ENCODE measurements at places on chromosomes 3 and 15.

GRCh38 chr15:77642793-77643430, 10.2 kb upstream of the LINGO1 start:
- no peak for DNase-seq

- DNase-seq: no peak
Measured at GRCh38 chr15:70722266-70723121, 40.9 kb downstream of the UACA start.

DNA sequence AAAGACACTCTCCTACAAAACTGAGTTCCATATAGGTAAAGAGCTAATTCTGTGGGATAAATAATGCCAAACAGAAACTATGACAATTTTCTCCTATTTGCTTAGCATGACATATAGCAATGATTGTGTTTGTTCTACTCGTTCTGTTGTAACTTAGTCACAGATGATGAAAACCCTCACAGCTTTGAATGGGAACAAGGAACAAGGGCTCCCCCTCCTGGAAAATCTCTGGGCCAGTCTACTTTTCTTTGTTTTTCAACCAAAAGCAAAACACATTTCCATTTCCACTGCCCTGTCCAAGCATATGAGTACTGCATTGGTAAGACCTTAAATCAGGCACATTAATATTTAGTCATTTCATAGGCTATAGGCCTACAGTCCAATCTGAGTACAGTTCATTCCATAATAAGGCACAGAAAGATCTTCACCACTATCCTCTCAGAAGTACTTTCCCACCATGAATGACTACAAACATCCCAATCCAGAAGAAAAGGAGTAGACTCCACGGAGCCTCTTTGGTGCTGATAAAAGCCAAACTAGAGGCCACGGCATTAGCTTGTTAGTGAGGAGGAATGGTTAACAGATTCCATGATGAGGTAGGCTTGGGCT, 67.1 kb downstream of the ATP8B4 start:
- DNase-seq: no peak

GRCh38 chr3:36496684-36497633, 116.7 kb downstream of the STAC start:
- no peak for DNase-seq

DNA sequence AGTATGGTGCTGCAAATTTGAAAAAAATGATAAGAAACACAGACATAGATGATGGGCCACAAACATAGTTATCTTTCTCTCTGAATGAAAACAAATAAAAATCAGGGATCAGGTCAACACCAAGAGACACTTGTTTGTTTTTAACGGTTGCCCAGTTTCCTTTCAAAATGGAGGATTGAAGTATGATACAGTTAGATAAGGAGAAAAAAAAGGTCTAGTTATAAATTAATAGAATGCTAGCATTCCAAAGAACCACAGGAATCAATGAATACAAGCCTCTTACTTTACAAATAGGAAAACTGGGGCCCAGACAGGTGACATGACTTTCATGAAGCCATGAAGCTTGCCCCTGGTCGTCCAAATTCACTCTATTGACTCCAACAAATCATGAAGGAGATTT, 305.1 kb downstream of the ZNF621 start:
- DNase-seq: no peak

- no peak for DNase-seq
Measured at GRCh38 chr15:74733269-74733668, 7.9 kb upstream of the CYP1A1 start.

DNA sequence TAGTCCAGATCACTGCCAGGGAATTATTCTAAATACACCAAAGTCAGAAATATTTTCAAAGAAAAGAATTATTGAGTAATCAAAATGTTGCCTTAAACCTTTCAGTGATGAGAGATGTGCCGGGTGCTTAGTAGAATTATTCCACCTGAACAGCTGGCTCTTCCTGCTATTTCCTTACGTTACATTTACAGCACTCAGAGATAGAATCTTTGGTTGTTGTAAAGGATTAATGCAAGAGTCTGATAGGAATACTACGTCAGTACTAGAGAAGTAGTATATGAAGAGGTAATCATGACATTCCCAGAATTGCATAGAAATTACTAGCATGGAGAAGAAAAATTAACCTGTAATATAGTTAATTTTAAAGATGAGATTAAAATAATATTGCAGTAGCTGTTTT, 50.9 kb upstream of the ZDHHC23 start:
- no peak for DNase-seq

- DNase-seq: no peak
Measured at GRCh38 chr3:128413003-128413370, 53.7 kb downstream of the DNAJB8 start.

- DNase-seq: no peak
Measured at GRCh38 chr15:66237513-66238235, 15.9 kb downstream of the MEGF11 start.

GRCh38 chr3:165753560-165753959, 83.7 kb downstream of the BCHE start:
- no peak for DNase-seq

DNA sequence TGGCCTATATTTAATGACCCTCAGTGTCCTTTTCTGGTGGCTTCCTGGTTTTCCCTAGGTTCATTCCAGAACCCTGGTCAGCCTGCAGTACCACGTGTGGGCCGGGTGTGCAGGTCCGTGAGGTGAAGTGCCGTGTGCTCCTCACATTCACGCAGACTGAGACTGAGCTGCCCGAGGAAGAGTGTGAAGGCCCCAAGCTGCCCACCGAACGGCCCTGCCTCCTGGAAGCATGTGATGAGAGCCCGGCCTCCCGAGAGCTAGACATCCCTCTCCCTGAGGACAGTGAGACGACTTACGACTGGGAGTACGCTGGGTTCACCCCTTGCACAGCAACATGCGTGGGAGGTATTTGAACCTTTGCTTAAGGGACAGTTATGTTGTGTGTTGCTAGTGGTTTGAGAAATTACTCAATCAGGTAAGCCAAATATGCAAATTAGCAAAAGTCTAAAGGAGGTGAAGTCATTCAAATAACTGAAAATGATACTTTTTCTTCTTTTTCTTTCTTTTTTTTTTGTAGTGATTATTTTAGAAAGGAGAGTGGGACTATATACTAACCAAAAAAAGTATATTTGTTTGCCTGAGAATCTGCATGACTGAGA, 259.2 kb downstream of the ADAMTSL3 start:
- no peak for DNase-seq

GRCh38 chr3:62293051-62293780, 80.1 kb downstream of the FEZF2 start:
- DNase-seq: no peak

Measured in activated CD4-positive, CD25-positive, alpha-beta regulatory T cell (primary cell).